ENCODE measurements at places on chromosomes 4 and X.

DNA sequence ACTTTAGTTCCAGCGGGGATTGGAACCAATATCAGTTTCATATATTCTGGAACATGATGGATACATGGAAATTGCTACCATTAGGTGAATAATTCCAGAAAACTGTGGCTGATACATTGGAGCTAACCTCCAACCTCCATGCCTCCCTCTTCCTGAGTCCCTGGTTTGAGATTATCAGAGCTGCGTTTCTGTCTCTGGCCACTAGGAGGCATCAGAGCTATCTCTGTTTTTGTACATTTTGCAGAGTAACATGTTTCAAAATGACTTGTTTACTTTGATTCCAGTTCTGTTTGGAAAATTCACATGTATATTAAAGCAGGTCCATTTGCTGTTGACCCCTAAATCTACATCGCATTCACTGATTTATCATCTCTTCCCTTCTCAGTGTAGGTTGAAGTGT lies 2.4 kb upstream of the RAB40AL start:
- DNase-seq: peak; percentile 29

DNA sequence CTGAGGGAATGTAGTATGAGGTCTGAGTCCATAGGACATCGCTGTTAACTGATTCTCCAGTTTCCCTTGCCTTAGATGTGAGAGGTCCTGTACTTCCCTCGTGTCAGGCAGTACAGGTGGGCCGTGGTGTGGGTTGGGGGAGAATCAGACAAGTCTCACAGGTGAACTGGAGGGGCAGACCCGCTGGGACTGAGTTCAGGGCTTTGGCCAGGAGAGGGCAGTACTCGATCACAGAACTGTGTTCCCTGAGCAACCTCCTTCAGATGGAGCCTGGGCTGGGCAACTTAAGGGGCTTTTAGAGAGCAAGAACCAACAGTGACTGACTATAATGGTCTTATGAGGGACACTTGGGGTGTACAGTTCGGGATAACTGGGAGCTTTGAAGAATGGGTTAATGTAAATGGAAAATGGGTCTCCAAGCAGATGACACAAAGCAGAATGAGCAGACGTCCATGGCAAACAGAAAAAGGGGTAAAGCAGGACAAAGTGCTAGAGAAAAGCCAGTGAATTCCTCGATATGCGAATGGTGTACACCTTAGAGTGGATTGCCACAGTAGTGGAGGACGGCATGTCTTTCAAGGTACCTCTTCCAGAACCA lies 83.6 kb downstream of the CCNG2 start:
- DNase-seq: peak; percentile 83

DNA sequence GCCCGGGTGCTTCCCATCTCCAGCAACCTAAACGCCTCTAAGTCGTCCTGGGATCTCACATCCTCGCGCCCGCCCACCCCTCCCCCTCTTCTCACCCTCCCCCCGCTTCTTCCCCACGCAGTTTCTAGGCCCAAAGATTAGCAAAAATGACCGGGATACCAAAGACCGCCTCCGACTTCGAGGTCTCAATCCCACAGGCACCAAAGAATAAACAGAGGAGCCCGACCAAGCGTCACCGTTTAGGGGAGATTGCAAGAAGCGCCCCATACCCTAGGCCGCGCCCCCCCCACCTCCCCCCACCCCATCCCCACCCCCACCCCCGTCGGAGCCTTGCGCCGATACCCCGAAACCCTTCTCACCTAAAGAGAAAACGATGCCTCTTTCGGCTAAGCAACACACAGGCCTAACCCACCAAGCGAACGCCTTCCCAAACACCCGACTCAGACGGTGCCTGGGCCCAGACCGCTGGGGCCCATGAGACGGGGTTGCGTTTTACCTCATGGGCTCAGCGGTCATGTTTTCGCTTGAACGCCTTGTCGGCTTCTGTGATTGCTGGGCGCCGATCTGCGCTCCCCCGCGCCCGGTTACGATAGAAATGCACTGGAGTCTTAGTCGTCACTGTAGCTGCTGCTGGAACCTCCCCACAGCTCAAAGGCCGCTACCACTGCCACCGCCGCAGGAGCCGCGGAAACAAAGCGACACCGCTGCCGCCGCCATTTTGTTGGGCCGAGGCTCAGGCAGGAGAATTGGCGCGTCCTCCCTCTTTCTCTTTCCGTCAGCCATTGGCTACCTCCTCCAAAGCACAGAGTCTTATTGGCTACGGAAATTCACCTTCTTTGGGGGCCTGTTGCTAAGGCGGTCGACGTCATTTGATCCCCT lies at the start of gene ATRX:
ATRX (minus strand) TSS at position 731 of the 879 bp plus-strand sequence; CDS start at position 516, 215 bp downstream.
- DNase-seq: peak; percentile 83

DNA sequence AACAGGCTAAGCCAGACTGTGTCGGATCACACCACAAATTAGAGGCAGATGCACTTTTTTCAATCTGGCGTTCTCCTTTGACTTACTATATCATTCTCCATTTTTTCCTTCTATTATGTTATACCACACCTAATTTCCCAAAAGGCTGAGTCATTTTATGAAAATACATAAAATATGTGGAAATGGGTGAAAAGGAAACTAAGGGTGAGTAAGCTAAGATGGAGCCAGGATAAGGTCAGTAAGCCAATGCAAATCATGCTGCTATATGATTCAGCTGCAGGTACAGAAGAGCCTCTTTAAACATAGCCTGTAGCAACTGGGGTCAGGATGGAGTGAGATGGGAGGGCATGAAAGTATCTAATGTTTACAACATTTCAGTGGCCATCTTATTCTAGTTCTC lies 94.0 kb upstream of the TEX13A start:
- no peak for DNase-seq

- DNase-seq: no peak
Observed at GRCh38 chrX:65576160-65576559, 41.6 kb upstream of the LAS1L start.

DNA sequence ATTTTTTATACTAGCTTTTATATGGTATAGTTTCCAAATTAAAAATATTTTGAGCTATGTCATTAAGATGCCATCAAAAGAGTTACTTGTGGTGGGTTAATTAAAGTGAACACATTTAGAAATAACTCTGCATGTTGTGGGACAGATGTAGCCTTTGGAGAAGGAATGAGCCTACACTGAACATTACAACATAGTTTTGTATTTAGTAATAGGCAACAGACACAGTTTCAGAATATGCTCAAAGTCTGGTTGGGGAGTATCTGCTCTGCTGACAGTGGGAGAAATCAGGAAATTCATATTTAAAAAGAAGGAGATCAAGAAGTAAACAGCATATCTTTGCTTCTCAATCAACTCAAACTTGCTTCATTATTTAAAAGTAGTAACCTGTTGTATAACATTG lies 23.7 kb downstream of the EMCN start:
- DNase-seq: peak; percentile 52

- no peak for DNase-seq
Observed at GRCh38 chrX:153523269-153523668, 5.8 kb downstream of the ATP2B3 start.

DNA sequence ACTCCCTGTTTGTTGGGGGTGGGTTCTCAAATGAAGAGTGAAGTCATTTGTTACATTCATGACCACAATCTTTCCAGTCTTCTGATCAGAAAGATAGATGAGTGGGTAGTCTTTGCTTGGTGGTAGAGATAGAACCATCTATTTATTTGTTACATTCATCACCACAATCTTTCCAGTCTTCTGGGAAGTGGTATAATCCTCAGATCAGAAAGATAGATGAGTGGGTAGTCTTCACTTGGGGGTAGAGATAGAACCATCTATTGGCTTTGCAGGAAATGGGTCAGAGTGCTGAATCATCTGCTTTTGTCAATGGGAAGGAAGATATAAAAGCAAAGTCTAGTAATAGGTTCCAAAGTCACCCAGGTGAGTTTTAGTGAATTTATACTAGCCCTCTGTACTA lies 64.2 kb upstream of the EPGN start:
- no peak for DNase-seq

GRCh38 chr4:174626342-174627008 lies 104.2 kb upstream of the HPGD start:
- no peak for DNase-seq

Data from AG08395 (cell line).